Skeletal muscle tissue (tissue), 5 donors: ENCODE measurements at places on chromosomes 13 and 19. TPM values are rescaled to one million over a fixed set of nuclear protein-coding genes. Genes with fewer than 3 reads are reported as not detected.

Gene TJP3
- total RNA-seq, result not detected

Gene ZNF85
- 14.6 TPM for total RNA-seq

Gene FUT1
- total RNA-seq, result 1.0 TPM

Gene ATP7B
- 6.3 TPM for total RNA-seq

Gene ZNF540
- 1.6 TPM for total RNA-seq

Gene KRTDAP
- not detected for total RNA-seq

Gene FCHO1
- total RNA-seq, result 1.0 TPM

Gene FLT1
- 13.0 TPM for total RNA-seq

Gene CARM1
- total RNA-seq, result 19.8 TPM

Gene KIR2DL3
- total RNA-seq, result not detected

Gene MCEMP1
- not detected for total RNA-seq

Gene KLK12
- not detected for total RNA-seq

Gene NLRP11
- total RNA-seq, result under 0.01 TPM

Gene LTBP4
- 86.6 TPM for total RNA-seq

Gene GGACT
- total RNA-seq, result 3.7 TPM

Gene PAN3
- 33.9 TPM for total RNA-seq

Gene SLC5A5
- not detected for total RNA-seq

Gene STOML3
- total RNA-seq, result under 0.01 TPM

Gene CCDC8
- 67.8 TPM for total RNA-seq

Gene ZNF561
- 36.5 TPM for total RNA-seq

Gene ZFP14
- total RNA-seq, result 6.8 TPM

Gene TMEM255B
- total RNA-seq, result 2.6 TPM

Gene NEK5
- 1.0 TPM for total RNA-seq

Gene IGFL3
- not detected for total RNA-seq

Gene ZNF283
- 21.4 TPM for total RNA-seq

Gene CFAP97D2
- total RNA-seq, result not detected

Gene ZNF571
- 4.7 TPM for total RNA-seq

Gene TNFRSF19
- total RNA-seq, result 13.0 TPM

Gene CIC
- 10.4 TPM for total RNA-seq

Gene RUBCNL
- 3.7 TPM for total RNA-seq

Gene ADGRE3
- total RNA-seq, result not detected

Gene SYCN
- total RNA-seq, result not detected

Gene PLK5
- total RNA-seq, result not detected
